ENCODE measurements at places on chromosomes 11 and 22.

GRCh38 chr11:102171101-102171500 is 60.9 kb downstream of the YAP1 start:
- DNase-seq, result no peak

DNA sequence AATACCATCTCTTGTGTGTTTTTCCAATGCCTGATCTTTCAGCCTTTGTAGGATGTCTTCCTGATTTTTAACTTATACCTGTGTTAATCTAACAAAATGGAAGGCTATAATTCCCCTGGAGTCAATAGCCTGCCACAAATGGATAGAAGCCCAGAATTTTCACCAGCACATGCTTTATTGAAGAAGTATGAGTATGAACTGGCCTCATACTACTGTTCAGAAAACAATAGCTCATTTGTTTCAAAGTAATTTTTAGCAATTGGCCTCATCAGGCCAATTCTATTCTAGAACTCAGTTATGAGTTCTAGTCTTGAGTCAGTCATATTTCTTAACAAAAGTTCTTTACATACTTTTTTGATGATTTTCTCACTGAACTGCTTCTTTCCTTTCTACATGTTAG is 40.6 kb upstream of the SLC37A2 start:
- no peak for DNase-seq

GRCh38 chr11:96050435-96051182 is 126.7 kb upstream of the MTMR2 start:
- DNase-seq, result no peak

- DNase-seq, result peak; percentile 42
These were observed 30.0 kb upstream of the MMP7 start for GRCh38 chr11:102560555-102561011.

DNA sequence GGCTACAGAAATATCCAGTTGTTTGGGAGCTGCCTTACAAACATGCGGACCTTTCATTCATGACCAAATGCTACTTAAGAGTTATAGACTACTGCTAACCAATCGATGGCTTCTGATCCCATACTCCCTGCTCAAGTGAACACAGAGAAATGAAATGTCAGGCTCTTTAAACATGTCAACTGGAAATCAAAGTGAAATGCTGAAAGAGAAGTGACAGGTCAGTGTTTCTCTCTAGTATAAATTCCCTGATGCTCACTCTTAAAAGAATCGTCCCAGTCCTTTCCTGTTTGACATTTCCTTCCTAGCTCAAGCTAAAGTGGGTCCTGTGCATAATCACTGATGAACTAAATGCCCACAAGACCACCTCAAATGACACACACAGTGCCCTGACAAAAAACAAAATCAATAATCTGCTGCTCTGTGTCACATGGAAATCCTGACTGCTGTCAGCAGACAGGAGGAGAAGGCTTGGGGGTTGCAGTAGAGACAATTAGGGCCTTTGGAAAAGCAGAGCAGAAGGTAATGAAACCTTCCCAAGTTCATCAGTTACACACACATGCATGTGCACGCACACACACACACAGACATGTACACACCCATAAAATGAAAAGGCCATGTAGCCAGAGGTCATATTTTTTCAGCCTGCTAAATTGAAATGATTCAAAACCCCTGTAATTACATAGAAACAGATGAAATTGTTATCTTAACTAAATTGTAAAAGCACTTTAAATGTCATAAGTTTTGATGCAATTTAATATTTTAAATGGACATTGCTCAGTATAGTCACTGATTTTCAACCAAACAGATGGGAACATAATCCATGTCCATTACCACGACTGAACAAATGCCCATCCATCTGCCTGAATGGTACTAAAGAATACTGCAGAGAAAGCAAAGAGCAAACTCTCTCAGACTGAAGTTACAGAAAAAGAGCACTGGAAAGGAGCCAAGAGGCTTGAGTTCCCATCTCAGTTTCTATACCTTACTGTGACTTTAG is 330.7 kb downstream of the TTC28 start:
- no peak for DNase-seq

DNA sequence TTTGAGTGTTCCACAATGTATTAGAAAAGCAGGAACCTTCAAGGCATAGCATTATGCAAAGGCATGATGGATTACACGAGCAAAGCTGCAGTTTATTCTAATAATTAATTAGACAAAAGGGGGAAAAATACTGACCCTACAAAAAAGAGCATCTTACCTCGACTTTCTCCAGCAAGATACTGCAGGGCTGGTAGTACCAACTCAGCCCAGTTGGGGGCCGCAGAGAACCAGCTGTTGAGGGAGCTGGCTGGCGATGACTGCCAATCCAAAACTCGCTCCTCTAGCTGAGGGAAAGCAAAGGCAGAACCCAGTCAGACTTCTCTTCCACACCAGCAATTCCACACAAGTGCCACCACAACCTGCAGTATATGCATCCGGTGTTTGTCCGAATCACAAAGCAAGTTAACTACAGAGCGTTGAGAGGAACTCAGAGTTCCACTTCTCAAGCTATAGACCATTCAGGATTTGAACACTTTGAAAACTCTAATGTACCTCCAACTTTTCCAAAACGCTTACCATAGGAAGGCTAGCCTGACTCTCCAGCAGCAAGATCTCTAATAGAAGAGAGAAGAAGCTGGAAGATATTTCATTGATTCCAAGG is 13.7 kb downstream of the NFRKB start:
- DNase-seq, result peak; percentile 58

DNA sequence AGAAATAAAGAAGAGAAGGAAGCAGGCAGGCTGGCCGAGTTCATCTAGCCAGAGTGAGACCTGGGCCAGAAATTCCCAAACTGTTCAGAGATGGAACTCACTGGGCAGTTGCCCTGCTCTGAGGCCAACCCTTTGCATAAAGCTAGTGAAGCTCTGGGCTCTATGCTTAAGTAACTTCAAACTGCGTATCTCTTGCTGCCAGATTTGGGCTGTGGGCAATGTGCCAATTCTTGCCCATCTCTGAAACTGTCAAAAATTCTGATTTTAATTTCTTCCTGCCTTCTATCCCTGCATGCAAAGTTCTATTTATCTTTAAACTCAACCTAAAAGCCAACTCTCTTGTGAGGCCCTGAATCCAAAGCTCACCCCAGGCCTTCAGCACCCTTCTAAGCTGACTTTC is 36.2 kb upstream of the HEPHL1 start:
- peak; percentile 53 for DNase-seq

Data from OCI-M1 (cell line).